ENCODE measurements at places on chromosomes 2 and 18.

DNA sequence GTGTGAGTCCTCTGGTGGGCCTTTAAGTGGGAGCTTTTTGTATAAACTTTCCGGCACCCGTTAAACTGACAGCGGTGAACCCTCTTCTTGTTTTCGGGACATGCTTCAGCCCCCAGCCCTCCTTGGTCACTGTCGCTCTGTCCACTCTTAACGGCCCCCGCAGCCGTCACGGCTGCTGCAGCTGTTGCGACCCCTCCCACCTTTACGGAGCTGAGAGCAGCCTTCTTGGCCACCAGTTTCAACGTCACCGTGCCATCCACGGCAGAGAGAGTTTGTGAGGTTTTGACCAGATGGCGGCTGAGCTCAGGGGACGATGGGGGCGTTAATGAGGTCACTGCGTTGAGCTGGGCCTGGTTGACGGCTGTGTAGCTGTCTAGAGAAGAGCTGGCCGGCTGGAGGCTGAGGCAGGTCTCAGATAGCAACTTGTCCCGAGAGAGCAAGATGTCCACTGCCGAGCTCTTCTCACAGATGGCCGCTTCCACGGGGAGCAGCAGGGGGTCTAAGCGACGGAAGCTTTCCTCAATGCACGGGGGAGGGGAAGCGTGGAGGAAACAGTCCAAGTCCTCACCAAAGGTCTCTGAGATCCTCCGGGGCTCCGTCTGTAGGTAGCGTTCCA is 41.9 kb downstream of the KLF7 start:
- DNase-seq, result no peak

- DNase-seq, result no peak
These were observed 2.4 kb downstream of the CYP27C1 start for GRCh38 chr2:127217470-127218325.

DNA sequence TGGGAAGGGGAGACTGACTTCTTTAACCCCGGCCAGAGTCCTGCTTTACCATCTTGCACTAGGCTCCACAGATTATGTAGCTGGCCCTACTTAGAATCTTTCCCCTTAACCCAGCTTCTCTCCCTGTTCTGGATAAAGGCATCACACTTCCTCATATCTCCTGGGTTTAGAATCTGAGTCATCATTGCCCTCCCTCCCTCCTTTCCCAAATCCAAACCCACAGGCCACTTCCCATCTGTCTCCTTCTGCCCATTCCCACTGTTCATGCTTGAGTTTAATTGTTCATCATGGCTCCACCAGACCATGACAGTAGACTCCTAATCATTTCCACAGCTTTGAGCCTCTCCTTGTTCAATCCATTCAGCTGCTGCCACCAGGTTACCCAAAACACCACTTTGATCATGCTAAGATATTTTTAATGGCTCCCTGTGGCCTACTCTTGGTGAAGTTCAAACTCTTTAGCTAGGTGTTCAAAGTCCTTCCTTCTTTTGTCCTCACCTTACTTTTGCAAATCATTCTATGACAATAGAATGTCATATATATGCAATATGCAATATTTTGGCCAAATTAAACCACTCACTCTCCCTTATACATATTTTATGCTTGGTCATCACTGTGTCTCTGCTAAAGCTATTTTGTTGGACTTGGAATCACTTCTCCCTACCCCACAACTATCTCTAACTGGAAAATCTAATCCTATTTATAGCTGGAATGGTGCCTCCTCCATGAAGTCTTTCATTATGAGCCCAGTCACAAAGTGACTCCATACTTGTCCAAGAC is 5.5 kb downstream of the PDE11A start:
- DNase-seq, result no peak

DNA sequence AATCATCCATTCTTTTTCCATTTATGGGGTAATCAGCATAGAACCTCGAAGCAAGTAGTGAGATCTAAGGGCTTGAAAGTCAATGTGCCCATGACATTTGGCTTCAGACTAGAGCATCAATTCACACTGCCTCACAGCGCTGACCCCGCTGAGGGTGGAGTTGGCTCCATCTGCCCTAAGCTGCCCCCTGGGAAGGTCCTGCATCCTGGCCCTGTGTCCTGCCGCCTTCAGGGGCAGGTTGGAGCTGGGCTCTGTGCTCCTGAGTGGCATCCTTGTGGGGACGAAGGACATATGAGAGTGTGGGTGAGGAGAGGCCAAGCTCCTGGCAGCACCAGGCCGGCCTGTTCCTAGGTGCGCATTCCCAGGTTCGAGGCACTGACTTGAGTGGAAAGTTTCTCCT is 249.4 kb downstream of the FHOD3 start:
- DNase-seq, result no peak

DNA sequence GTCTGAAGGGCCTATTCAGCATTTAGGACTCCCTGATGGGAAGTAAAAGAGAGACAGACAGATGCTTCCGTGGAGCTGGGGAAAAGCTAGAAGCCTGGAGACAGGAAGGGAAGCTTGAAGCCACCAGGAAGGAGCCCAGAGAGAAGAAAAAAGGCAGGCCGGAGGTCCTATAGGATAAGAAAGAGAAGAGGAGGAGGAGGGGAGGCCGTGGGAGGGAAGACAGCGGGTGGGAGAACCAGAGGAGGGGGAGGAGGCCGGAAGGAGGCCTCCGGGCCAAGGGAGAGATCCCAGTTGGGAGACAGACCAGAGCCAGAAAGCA is 107.1 kb upstream of the PKDCC start:
- DNase-seq, result no peak

GRCh38 chr2:213238753-213239495 is 45.3 kb upstream of the SPAG16 start:
- DNase-seq, result peak; percentile 23

DNA sequence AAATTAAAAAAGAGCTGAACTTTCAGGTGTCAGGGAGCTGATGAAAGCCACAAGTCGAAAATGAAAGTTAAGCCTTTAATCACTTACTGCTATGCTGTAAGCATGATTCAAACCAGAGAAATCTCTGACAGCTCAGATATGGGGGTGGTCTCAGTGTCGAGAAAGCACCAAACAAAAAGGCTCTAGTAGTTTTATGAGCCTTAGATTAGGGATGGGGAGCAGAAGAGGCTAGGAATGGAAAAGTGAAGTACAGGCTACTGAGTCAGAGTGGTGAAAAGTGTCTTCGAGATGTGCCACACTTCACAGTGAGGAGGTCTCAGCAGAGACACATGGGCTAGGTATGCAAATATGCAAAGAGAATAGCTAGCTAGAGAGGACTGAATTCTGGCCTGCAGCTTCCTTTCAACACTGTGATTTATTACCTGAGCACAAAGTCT is 482.2 kb downstream of the SPAG16 start:
- DNase-seq, result no peak

DNA sequence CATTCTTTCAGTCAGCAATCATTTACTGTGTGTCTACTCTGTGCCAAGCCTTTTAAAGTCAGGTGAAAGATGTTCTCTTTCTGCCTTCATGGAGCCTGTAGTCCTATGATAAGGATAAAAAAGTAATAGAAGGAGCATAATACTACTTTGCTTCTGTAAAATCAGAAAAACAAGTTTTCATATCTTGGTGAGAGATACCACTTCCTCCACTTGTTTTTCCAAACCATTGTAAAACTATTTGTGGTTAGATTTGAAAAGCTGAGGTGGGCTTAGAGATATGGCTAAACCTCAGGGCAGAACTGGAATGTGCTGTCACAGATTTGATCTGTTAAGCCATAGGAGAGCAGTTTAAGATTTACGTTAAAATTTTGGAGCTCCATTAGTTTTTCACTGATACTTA is 104.7 kb upstream of the FAM117B start:
- DNase-seq, result no peak

- no peak for DNase-seq
These were observed 157.6 kb downstream of the TDRD15 start for GRCh38 chr2:21281384-21281783.

DNA sequence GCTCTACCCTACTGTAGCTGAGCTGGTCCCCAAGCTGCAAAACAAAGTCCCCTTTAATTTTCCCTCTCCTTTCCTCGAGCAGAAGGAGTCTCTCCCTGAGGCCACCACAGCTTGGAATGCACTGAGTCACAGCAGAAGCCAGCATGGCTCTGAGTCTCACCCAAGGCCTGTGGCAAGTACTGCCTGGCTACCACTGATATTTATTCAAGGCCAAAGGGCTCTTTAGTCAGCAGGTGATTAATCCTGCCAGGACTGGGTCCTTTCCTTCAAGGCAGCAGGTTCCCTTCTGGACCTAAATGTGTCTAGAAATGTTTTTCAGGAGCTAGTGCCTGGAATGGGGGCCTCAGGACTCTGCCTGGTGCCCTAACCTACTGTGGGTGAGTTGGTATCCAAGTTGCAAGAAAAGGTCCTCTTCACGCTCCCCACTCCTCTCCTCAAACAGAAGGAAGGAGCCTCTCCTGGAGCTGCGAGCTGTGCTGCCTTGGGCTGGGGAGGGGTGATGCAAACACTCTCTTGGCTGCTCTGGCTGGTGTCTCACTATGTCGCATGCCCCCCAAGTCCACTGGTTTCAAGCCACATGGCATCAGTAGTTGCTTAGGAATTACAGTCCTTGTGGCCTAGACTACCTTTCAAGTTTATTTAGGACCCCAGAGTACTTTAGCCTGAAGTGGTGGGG is 53.4 kb downstream of the CD28 start:
- no peak for DNase-seq

DNA sequence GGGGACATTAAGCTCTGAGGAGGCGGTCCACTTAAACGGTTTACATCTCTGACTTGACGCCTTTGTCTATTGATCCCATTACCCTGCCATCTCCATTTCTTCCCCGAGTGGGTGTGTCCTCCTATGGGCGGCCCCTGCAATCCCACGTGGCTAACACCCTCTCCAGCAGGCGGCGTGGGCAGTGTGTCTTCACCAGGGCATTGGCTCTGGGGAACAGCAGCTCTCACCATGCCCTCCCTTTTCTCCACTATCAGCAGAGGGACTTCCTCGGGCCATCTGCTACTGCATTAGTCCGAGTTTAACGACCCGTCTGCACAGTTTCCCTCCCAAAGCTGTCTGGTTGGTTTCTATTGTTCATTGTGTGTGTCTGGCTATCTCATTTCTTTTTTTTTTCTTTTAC is 511.9 kb upstream of the NRP2 start:
- DNase-seq, result no peak

DNA sequence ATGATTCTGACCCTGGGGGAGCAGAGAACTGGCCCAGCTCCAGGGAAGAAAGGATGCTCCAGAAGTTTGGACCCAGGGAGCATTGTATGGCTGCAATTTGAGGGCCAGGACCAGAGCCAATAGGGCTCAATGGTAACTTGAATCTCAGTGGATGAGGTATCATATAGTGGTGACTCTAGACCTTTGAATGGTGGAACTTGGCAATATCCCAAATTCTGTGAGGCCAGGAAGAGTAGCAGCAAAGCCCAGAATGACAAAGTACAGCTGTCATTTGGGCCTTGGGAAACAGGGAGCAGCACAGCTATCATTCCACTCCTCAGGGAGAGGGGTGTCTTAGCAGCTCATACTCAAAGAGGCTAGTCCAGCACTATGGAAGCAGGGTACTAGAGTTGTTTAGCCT is 332.9 kb upstream of the RBMS1 start:
- DNase-seq, result no peak

GRCh38 chr2:38830526-38831159 is 45.1 kb downstream of the DHX57 start:
- DNase-seq, result no peak

GRCh38 chr18:35732636-35733035 is 151.1 kb downstream of the GALNT1 start:
- no peak for DNase-seq

- no peak for DNase-seq
These were observed 5.5 kb upstream of the CCDC74A start for GRCh38 chr2:131521961-131522781.

DNA sequence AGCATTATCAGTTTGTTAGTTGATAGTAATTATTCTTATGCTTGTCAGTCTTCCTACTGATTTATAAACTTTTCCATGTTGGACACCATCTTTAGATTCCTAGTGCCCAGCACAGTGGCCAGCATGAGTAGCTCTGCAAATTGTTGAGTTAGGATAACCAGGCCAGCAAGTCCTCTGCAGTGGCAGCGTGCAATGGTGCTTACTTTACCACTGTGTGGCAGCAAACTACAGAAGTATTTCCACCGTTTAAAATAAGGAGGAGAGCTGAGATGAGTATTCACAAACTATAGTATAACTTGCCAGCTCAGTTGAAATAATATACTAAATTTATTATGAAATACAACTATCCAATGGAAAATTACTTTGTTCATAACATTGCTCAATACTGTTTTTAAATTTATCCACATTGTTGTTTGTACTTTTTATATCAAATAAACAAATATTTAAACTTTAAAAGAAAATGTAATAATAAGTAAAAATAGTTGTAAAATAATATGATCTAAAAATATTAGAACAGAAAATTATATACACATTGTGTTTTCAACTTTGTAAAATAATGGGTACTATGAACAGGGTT is 9.3 kb upstream of the THADA start:
- DNase-seq, result peak; percentile 70

DNA sequence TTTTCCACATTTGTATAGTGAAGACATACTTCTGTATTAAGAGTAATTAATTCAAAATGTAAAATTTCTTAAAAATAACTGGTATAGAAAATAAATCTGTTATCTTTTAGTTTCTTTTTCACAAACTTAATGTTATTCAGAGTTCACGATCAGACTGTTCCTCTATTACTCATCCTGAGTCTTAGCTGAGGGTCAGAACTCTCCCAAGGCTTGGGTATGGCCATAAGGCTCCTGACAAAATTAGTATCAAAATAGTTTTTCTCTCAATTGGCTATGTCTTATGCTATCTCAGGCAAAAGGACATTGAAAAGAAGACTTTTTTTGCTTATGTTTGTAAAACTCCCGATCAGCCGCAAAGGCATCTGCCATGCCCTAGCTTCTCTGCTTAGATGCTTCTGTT is 56.1 kb upstream of the NAB1 start:
- no peak for DNase-seq

DNA sequence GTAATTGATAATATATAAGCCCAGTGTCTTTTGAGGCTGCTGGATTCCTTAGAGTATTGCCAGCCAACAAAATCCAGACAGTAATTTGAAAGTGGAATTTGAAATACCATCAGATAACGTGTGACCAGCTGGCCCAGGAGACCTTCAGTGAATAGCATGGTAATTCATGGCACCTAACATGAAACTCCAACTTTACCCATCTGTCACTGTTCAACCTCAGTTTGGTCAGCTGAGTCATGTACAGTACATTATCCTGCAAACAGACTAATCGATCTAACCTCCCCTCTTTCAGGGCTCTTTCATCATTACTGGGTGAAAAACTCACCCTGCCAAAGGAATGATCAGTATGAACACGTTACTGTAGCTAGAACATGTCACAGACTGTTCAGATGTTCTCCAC is 230.6 kb downstream of the DOK6 start:
- no peak for DNase-seq
